ENCODE measurements at places on chromosomes 6 and 20.

- DNase-seq = no peak
- peaks cover 4% of the 10 kb centered on the region for H3K36me3 ChIP-seq
- no peak overlapping the region for H3K4me3 ChIP-seq
- H3K27me3 ChIP-seq = no peaks in the 10 kb centered on the region
Measured at GRCh38 chr20:21322083-21322710, 19.1 kb downstream of the XRN2 start.

DNA sequence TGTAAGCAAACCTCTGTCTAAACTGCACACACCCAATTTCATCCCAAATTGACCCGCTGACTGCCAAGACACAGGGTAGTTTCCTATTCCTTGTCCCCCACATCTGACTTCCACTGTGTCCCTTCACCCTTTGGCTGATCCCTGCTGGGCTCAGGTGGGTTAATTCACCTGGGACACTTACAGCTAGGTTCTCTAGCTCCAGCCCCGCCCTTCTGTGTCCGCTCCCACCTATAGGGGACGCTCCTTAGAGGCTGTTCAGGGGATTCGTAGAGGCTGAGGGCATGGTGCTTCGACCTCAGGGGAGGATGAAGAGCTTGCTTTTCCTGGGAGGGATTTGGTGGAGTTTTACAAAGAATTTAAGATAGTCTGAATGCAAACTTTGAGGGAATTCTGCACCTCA is 4.0 kb upstream of the CD93 start:
- no peak overlapping the region for H3K4me3 ChIP-seq
- H3K4me1 ChIP-seq = peaks cover 30% of the 10 kb centered on the region
- H3K36me3 ChIP-seq = no peaks in the 10 kb centered on the region
- peaks cover 26% of the 10 kb centered on the region for H3K27me3 ChIP-seq

GRCh38 chr6:71473926-71474325 is 185.3 kb downstream of the OGFRL1 start:
- DNase-seq = no peak
- H3K36me3 ChIP-seq = no peaks in the 10 kb centered on the region
- H3K27me3 ChIP-seq = peaks cover 5% of the 10 kb centered on the region
- no peak overlapping the region for H3K27ac ChIP-seq
- H3K4me3 ChIP-seq = no peak overlapping the region

DNA sequence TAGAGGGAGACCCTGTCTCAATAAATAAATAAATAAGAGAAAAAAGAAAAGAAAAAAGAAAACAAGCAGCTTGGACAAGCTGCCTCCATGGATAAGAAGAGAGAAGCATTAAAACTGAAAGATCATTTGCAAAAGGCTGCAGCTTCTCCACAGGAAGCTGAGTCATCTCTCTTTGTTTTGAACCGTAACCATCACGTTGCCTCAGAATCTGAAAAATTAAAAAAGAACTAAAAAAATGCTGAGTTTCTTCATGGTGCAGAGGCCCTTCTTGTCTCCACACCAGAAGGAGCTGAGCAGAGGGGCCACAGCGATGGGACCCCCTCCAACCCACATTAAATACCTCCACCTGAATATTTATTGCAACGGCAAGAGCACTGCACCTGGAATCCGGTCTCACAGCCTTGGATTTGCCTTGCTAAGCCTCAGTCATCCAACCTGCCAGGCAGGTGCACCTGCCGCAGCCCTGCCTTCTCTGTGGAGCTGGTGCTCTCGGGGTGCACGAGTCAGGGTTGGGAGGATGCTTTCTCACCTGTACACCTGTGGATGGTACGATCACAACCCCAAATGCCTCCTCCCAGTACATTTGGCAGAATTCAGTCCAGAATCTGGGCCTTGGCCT is 28.1 kb downstream of the TOX2 start:
- no peak overlapping the region for H3K4me3 ChIP-seq
- no peaks in the 10 kb centered on the region for H3K36me3 ChIP-seq
- peaks cover 14% of the 10 kb centered on the region for H3K27me3 ChIP-seq
- peak overlapping the region; percentile 54 for H3K27ac ChIP-seq
- DNase-seq = no peak
